ENCODE measurements at places on chromosomes 2 and 18. TPM values are rescaled to one million over a fixed set of nuclear protein-coding genes. Genes with fewer than 3 reads are reported as not detected.

Gene ACVR1C
- 2.5 TPM for total RNA-seq

Gene ECEL1
- 1.8 TPM for total RNA-seq

Gene EPG5
- total RNA-seq, result 18.6 TPM

Gene SOX11
- total RNA-seq, result 0.09 TPM

Gene IL18RAP
- 7.3 TPM for total RNA-seq

Gene PROKR1
- total RNA-seq, result 0.05 TPM

Gene EDAR
- total RNA-seq, result 0.50 TPM

Gene ZNF385B
- total RNA-seq, result 3.2 TPM

Gene ZBTB7C
- total RNA-seq, result 0.19 TPM

Gene CRYBA2
- total RNA-seq, result not detected

Data from liver (tissue), 10 donors.